ENCODE measurements at places on chromosomes 7 and 10.
A peak's percentile ranks its signal among the peaks of the same experiment; 100 is the strongest.

DNA sequence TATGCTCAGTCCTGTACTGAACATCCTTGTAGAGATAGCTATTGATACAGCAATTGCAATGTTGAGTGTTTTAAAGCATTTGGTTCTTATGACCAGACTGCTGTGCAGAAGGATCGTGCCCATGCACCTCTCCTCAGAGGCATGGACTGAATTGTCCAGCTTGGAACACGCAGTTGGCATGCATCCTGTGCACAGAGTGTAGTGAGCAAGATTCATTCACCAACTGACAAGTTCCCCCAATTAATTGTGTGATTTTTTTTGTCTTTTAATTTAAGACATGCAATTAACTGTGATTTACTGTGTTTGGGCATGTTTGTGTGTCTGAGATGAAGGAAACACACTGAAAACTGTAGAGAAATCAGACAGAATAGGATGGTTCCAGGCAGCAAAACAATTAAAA, 323.7 kb downstream of the CDK14 start:
- DNase-seq, result no peak

- no peak for DNase-seq
Measured at GRCh38 chr7:2299131-2299829, 15.0 kb downstream of the SNX8 start.

DNA sequence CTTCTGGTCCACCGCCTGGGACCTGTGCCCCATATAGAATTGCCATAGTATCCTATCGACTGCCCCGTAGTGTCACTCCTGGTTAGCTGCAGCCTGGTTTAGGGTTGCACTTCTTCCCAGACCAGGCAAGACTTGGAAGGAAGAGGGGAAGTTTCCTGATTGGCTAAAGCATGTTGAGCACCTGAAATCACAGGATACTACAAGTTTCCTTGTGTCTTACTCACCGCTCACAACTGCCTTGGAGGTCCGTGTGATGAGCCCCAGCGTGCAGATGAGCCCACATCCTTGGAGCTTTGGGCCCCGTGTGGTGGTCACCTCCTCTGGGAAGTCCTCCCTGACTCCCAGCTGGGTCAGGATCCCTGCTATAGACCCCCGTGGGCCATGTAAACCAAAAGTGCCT, 73.9 kb upstream of the GTF2I start:
- DNase-seq, result no peak

DNA sequence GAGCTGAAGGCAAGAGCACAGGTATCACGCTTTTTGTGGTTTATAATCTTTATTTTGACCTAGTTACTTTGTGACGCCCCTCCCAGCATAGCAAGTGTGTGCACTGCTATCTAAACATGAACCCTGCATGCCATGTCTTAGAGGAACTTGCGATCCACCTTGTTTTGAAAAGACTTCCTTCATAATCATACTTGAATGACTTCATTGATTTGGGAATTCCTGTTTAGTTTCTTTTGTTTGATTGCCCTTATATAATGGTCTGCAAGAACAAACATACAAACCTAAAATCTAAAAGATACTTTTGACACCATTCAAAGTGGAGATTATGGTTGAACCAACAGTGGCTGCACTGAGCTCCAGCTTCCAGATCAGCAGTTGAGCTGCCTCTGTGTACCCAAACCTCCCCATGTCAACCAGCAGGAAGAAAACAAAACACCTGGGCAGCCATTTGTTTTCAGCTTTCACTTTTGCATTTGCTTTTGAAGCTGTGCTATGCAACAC, 132.6 kb downstream of the CELF2 start:
- no peak for DNase-seq

- DNase-seq, result no peak
Measured at GRCh38 chr10:69957886-69958555, 94.6 kb upstream of the MACROH2A2 start.

- no peak for DNase-seq
Measured at GRCh38 chr7:4692055-4692454, 10.0 kb downstream of the FOXK1 start.

GRCh38 chr7:151126491-151127137, 40.3 kb downstream of the AGAP3 start:
- no peak for DNase-seq

DNA sequence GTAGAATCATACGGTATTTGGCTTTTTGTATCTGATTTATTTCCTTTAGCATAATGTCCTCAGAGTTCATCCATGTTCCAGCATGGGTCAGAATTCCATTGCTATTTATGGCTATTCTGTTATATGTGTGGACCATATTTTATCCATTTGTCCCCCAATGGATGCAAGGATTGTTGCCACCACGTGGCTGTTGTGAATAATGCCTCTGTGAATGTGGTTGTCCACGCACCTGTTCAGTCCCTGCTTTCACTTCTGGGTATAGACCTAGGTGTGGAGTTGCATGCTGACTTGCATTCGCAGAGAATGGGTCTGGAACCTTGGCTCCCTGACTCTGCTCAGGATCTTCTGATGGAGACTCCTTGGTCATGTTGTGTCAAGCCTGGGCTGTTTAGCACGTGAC, 199.9 kb downstream of the CAMK1D start:
- DNase-seq, result no peak

- DNase-seq, result no peak
Measured at GRCh38 chr10:75593692-75594556, 162.5 kb downstream of the LRMDA start.

- DNase-seq, result no peak
Measured at GRCh38 chr10:100508691-100509150, 10.9 kb downstream of the SEC31B start.

- no peak for DNase-seq
Measured at GRCh38 chr10:2925631-2926030, 141.7 kb upstream of the PFKP start.

DNA sequence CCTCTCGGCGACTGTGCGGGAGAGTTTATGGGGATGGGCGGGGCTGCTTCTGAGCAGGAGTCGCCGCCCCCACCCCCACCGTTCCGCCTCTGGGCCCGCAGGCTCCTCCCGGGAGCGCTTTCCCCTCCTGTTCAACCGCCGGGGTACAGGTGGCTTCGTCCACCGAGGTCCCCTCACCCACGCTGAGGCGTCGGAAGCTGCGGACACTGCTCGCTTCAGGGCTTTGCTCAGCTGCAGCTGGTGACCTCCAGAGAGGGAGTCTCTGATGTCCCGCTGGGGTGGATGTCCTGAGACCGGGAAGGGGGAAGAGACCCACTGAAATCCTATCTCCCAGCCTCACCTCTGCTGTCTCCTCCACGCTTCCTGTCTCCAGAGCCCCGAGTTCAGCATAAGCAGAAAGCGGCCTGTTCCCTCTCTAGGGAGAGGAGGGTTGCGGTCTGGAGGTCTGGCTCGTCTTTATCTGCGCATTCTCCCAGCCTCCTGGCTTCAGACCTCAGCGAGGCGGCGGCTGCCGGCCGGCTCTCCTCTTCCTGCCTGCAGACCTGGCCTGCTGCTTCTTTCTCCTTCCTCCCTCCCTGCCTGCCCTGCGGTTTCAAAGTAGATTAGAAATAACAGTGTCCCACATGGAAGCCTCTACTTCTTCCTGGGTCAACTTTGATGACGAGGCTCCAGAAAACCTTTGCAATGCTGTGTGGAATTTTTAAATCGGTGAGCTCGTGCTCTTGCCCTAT, 1.8 kb downstream of the CYP2E1 start:
- no peak for DNase-seq

GRCh38 chr10:99834410-99834809, 52.0 kb downstream of the ABCC2 start:
- no peak for DNase-seq

GRCh38 chr10:79346012-79346340, 1.3 kb upstream of the PPIF start:
- no peak for DNase-seq

DNA sequence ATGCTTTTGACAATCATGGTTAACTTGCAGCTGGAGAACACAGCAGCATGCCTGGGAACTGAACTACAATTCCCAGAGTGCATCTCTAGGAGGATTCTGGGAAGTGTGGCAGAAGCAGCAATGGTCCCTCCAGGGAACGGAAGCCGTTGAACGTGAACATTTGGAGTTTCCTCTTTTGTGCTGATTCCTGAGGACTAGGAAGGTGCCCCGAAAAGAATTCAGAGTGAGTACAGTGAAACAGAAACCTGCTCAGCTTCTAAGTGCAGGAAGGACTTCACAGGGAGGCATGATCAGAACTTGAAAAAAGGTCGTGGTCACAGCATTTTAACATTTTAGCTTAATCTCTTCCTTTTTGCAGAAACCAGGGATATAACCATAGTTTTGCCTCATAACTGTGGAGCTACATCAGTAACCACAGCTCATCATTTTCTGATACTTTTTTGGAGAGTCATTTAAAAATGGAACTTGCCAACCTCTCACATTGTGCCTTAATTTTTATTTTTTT, at the start of gene NUDT13:
Gene NUDT13, plus strand, starts transcription at position 111 of the 505 bp plus-strand sequence. CDS start 3,911 bp downstream, outside the sequence.
- DNase-seq, result peak; percentile 7

DNA sequence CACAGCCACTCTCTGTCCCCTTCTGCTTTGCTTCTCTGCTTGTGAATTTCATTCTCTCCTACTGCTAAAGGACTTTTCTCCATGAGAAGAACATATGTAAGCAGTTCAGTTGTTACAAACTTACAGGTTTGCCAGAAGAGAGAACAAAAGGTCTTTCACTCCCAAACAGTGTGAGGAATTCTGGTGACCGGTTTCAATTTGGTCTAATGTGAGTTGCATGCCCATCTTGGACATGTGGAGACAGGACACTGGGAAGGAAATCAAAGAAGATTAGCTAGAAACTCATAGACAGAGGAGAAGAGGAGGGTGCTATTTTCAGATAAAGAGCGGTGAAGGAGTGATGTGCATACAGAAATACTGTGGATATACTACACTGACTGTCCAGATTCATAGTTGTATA, 209.5 kb upstream of the INHBA start:
- DNase-seq, result no peak

DNA sequence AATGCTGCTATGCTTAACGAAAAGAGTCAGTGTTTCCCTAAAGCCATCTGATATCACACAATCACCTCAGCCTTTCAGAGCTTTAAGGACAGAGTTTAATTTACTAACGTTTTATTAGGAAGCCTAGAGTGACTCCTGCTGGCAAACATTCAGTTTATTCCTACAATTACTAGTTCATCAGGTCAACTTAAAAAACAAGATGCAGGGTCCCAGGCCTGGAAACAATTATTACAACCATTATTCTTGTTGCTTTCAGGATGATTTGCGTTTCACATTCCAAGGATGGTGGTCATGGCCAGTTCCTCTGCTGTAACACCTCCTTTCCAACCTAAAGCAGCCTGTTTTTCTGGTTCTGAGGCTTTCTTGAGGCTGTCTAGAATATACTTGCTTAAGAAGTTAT, 1.5 kb upstream of the FAM53B start:
- no peak for DNase-seq

DNA sequence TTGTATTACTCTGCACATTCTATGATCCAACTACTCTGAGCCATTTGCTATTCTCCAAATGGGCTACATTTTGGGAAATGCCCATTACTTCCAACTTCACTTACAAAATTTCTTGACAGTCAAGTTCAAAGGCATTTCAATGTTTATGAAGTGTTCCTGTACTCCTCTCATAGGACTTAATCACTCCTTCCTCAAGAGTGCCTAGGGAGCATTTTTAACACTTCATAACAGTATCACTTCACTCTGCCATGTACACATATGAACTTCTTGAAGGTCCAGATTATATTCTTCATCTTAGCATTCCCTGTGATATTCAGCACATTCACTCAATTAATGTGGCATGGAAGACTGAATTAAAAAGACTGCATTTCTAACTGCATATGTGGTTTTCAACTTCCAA, 21.6 kb downstream of the OSBPL3 start:
- DNase-seq, result no peak

GRCh38 chr10:67978749-67979148, 94.3 kb downstream of the SIRT1 start:
- no peak for DNase-seq

- DNase-seq, result peak; percentile 17
Measured at GRCh38 chr10:103069453-103070331, 123.4 kb downstream of the NT5C2 start.

DNA sequence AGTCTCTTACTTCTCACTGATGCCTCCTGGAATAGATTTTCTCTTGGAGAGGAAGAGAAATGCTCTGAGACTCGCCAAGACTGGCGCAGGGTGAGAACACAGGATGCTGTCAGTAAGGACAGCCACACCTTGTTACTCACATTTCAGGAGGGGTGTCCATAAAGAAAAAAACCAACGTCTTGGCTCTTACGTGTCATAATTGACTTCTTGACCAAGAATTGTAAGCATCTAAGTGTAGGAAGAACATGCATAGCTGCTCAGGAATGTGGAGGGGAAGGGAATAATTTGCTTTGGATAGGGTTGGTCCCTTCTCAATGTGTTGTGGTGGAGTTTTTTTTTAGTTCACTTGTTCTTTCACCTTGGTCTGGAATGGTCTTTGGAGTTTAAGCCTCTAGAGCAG, 43.8 kb upstream of the ZNF438 start:
- DNase-seq, result no peak

GRCh38 chr10:78342827-78343653, 309.4 kb downstream of the RPS24 start:
- no peak for DNase-seq

- DNase-seq, result no peak
Measured at GRCh38 chr7:2099048-2099957, 133.4 kb downstream of the MAD1L1 start.

DNA sequence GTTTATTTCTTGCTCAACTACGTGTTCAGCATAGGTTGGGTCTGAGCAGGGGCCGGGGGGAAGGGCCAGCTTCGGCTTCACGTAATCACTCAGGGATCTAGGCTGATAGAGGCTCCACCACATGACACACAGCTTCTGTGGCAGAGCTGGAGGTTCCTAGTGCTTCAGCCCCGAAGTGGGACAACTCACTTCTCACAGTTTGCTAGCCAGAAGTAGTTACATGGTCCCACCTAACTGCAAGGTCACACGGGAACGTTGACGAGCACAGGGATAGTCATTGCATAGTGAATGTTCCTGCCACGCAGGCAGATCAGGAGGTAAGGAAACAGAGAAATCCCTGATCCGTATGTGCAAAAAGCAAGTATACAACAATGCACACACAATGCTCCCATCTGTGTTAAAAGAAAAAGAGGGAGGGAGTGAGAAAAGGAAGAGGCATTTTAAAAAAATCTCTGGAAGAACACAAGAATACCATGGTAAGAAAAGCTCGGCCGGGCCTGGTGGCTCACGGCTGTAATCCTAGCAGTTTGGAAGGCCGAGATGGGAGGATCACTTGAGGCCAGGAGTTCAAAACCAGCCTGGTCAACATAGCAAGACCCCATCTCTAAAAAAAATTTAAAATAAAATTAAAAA, 16.9 kb downstream of the SMURF1 start:
- DNase-seq, result no peak

GRCh38 chr7:24923172-24923865, 56.7 kb downstream of the OSBPL3 start:
- no peak for DNase-seq

- DNase-seq, result no peak
Measured at GRCh38 chr10:124739119-124739921, 4.9 kb downstream of the FAM53B start.

Data from stimulated activated CD4-positive, alpha-beta T cell treated with anti-CD3 and anti-CD28 coated beads, Interleukin-1b, Interleukin-23, amount 100 ng/mL, for 1 hour (primary cell).